ENCODE measurements at places on chromosomes 7 and 10. TPM values are rescaled to one million over a fixed set of nuclear protein-coding genes. Genes with fewer than 3 reads are reported as not detected.

GRCh38 chr10:124198125-124198501 is 104.7 kb upstream of the CHST15 start:
- no peak for DNase-seq

DNA sequence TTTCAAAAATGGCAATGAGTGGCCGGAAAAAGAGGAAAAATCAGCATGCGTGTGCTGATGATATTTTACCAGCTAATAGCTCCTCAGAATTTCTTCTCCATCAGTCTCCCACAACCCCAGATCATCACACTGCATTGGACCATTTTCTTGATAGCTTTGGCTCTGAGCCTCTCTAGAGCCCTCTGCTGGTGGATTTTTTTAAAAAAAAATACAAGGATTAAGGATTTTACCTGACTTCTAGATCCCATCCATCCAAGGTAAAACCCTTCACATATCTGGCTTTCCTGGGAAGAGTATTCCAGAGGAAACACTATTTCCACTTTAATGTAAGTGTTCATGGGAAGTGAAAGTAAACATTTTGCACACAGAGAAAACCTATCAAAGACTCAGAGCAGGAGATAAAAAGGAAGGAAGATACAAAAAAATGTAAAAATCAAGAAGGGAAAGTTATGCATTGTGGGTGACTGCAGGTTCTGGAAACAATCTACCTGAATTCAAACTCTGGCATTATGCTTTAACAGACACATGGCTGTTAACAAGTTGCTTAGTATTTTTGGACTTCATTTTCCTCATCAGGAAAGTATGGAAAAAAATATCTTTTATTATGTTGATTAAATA is 380.9 kb downstream of the LRRTM3 start:
- no peak for DNase-seq

- no peak for DNase-seq
Observed at GRCh38 chr10:68235111-68235510, 3.2 kb upstream of the ATOH7 start.

The CDCA7L gene
- total RNA-seq, result 12.1 TPM

- DNase-seq, result peak; percentile 22
Observed at GRCh38 chr7:85750454-85750949, 563.6 kb upstream of the SEMA3D start.

- peak; percentile 16 for DNase-seq
Observed at GRCh38 chr7:105920766-105921165, 42.3 kb upstream of the CDHR3 start.

DNA sequence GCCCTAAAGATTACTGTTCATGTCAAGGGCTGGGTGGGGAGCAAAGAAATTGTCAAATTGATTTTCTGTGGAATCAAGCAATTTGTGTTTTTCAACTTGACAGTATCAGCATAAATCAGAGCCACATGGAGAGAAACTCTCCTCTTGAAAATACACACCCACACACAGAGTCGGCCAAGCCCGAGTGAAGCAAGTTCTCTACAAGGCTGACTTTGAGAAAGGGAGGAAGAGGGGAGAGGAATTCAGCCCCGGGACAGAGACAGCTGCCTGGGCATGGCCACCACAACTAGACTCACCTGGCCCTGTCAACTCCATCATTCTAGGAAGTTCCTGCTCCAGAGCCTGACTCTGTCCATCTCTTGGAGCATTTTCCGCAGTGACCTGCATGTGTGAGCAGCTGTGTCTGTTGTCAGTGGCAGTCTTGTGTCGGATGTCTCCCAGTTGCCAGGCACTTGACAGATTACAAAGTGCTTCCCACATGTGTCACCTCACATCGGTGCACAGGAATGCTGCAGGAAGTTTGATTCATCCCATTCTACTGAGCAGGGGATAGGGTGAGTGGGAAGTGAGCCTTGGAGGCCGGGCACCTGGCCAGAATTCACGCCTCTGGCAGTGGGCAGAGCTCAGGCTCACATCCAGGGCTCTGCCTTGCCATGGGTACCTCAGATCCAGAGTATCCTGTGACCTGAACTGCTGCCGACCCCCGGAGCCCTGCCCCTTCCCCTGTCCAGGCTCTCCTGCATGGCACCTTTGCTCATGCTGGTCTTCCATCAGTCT is 37.9 kb downstream of the ADAM12 start:
- peak; percentile 99 for DNase-seq

- peak; percentile 48 for DNase-seq
Observed at GRCh38 chr7:135801045-135801693, 52.6 kb upstream of the FAM180A start.

DNA sequence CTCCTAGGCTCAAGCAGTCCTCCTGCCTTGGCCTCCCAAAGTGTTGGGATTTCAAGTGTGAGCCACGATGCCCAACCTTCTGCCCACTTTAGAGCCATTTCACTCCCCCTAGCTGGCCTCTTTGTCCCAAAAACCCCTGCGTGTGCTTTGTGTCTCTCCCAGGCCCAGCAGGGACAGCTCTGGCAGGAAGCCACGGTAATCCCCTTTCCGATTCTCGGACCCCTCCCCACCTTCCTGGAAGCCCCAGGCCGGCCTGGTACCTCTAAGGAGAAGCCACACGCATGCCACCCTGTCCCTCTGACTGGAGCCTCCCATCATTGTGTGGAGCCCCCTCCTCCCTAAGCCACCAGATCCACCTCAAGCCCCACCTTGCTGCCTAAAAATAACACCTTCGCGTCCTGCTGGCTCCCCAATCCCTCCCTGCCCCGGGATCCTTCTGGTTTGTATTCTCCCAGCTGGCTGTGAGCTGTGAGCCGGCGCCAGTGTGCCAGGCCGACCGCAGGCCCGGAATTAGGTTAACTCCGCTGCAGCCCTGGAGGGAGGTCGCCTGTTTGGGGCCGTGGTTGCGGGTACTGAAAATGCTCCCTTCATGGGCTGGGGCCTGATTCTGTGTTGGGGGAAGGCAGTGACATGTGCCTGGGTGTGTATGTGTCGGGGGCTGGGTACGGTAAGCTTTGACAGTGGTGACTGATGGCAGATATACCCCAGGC is 16.4 kb upstream of the SRRM3 start:
- no peak for DNase-seq

The PRKAR1B gene
- 14.7 TPM for total RNA-seq

GRCh38 chr7:105127179-105127578 is 113.2 kb downstream of the KMT2E start:
- DNase-seq, result peak; percentile 46

DNA sequence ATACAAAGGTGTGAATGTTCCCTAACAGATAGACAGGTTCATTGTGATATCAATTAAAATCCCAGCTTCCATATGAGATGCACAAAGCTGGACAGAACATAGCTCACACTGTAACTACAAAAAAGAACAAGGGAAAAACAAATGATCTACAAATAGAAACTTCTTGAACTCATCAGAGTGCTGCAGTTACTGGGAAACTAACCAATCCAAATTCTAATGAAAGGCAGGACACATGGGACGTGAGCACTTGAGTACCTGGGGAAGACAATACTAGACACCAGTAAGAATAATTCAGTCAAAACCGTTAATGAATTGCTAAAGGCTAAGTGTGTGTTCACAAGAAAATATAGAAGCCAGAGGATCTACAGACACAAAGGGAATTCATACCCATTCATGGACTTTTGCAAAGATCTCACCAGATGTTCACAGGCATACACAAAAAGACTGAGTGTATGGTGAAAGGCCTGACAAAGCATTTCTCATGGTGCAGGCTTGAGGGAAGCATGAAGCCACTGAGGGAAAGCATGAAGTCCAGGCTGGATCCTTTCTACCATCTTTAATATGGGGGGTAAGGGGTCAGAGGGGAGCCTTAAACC is 7.8 kb upstream of the GPR22 start:
- no peak for DNase-seq

GRCh38 chr7:2980401-2981102 is 63.1 kb downstream of the CARD11 start:
- no peak for DNase-seq

GRCh38 chr10:246431-246830 is 111.2 kb downstream of the ZMYND11 start:
- DNase-seq, result no peak

The AKR1C8 gene
- not detected for total RNA-seq

DNA sequence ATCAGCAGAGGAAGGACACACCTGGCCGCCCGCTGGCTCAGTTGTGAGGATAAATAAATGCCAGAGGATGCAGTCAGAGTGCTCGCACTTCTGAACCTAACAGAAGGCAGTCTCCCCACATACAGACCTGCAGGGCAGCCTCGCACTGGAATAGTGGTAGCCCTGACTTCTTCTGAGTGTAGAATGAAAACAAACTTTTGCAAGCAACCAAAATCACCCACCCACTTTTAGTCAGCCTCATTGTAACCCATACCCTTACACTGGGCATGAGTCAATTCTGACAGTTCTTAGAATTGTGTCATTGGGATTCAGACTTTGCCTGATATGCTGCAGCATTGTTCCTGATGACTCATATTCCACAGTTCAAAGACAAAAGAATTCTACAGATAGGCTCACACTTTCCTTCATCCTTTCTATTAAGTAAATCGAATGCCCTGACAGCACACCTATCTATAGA is 167.0 kb upstream of the CDK1 start:
- DNase-seq, result peak; percentile 89

The MRLN gene
- not detected for total RNA-seq

GRCh38 chr7:147640821-147641220 is 949.7 kb upstream of the C7orf33 start:
- no peak for DNase-seq

The WNT8B gene
- not detected for total RNA-seq

- DNase-seq, result no peak
Observed at GRCh38 chr7:30178748-30179436, 44.1 kb downstream of the MTURN start.

DNA sequence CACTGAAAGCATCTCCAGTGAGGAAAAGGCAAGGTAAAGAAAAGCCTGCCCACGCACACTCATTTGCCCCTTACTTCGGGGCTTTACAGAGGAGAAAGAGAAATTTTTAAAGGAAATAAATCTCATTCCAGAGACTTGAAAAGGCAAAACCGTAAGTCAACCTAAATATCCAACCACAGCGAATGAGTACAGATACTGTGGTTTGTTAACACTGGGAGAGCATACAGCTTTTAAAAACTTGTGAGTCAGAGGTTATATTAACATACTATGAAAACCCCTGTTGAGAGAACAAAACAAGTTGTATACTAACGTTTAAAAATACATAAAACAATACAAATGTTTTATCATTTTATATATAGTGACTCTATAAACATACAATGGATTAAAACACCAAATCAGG is 28.6 kb upstream of the ST7 start:
- DNase-seq, result peak; percentile 55

- no peak for DNase-seq
Observed at GRCh38 chr10:49299816-49300139, 808 bp downstream of the C10orf71 start.
